ENCODE measurements at places on chromosomes 3 and 15.

GRCh38 chr3:70861234-70861633 lies 548.8 kb upstream of the MDFIC2 start:
- DNase-seq: no peak

- no peak for DNase-seq
Measured at GRCh38 chr3:160929595-160929994, 173.6 kb downstream of the PPM1L start.

GRCh38 chr3:74273555-74274402 lies 340.7 kb downstream of the CNTN3 start:
- DNase-seq: no peak

GRCh38 chr3:104596551-104596950 lies 770.2 kb upstream of the ALCAM start:
- no peak for DNase-seq

GRCh38 chr3:183629546-183630301 lies 5.7 kb upstream of the KLHL24 start:
- no peak for DNase-seq

DNA sequence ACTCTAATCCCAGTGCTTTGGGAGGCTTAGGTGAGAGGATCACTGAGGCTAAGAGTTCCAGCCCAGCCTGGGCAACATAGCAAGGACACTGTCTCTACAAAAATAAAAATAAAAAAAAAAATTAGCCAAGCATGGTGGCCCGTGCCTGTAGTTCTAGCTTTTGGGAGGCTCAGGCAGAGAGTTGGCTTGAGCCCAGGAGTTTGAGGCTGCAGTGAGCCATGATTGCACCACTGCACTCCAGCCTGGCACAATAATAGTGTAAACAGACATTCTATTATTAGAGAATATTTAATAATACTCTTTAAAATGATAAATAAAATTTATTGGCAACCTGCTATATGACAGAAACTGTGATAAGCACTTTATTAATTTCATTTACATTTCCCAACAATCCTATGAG lies 908.9 kb downstream of the TUSC7 start:
- DNase-seq: no peak

DNA sequence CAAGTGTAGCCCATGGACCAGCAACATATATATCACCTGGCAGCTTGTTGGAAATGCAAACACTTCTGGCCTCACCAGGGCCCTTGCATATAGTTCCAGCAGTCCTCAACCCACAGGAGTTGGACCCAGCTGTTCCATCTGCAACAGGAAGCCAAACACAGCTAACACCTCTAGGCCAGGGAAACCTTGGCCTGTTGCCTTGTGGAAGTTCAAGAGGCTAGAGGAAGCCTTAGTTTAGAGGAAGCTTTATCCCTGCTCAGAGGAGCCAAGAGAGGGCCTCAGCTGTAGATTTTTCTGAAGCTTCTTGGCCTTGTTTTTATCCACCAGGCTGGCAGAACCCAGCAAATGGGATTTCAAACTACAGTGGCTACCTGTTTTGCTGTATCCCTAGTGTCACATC lies 11.4 kb downstream of the FHIT start:
- no peak for DNase-seq

GRCh38 chr3:8873740-8874139 lies 89.5 kb downstream of the RAD18 start:
- DNase-seq: no peak

- DNase-seq: no peak
Measured at GRCh38 chr3:188037195-188037718, 116.7 kb upstream of the LPP start.

DNA sequence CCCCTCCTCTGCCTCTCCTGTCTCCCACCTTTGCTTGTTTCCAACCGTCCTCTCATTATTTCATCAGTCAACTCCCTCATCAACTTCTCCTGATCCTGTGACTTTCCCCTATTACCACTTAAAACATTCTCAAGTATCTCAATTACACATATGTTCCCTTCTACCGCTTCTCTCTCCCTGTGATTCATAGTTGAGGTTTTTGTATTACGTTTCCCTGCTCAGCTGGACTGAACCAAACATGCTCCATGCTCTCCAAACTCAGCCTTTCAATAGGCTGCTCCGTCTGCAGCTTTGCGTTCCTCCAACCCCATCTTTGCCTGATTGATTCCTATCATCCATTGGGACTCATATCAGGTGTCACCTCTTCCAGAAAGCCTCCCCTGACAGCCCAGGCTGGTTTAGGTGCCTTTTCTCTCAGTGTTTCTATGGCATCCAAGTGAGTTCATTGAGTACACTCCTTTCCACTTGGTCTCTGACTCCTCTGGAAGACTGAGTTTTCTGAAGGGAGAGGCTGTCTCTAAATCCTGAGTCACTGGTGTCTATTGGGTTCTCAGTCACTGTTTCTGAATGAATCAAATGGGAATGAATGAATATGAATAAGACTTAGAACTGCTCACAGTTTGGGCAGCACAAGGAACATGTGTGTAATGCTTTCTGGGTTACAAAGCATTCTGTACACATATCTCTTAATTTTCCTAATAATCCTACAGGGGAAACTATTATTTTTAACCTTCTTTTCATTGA lies 56.4 kb downstream of the PLD1 start:
- DNase-seq: no peak

GRCh38 chr15:98870788-98871187 lies 136.8 kb downstream of the PGPEP1L start:
- DNase-seq: no peak

GRCh38 chr3:189966843-189967242 lies 153.9 kb downstream of the P3H2 start:
- DNase-seq: no peak

- DNase-seq: no peak
Measured at GRCh38 chr15:29518442-29518841, 248.8 kb upstream of the NSMCE3 start.

DNA sequence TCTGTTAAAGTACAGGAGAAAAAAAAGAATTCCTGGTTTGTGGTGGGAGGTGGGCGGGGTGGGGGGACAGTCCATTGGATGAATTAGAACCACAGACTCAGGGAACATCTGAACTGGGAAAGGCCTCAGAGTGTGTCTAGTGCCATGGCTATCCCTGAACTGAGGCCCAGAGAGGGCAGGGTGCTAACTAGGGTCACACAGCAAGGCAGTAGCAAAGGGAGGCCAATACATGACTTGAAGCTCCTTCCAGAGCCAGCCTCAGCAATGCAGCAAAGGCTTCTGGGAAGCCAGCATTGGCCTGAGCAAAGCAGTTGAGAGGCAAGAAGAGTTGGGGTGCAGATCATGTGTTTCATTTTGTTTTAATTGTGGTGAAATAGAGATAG lies 85.4 kb downstream of the SMAD6 start:
- no peak for DNase-seq

GRCh38 chr15:37773111-37773860 lies 161.2 kb upstream of the TMCO5A start:
- DNase-seq: no peak
